ENCODE measurements at places on chromosomes 2 and 18.
A peak's percentile ranks its signal among the peaks of the same experiment; 100 is the strongest.

GRCh38 chr18:38009320-38009719 is 443.7 kb upstream of the CELF4 start:
- no peak for DNase-seq

DNA sequence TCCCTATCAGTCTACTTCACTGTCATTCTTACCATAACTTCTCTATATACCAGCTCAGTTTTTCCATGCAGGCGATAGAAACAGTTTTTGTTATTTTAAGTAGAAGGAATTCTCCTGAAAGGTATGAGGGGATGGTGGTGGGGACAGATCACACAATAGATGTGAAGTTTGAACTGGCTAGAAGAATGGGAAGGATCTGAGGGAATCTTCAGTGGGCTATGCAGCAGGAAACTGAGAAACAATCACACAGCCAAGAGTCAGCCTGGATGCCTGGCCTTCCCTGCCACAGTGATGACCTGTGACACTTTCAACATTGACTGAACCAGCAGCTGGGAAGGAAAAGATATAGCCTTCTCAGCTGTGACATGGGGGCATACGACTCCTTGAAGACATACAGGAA is 329.1 kb upstream of the GULP1 start:
- DNase-seq: no peak

GRCh38 chr2:20467789-20468548 is 21.1 kb downstream of the RHOB start:
- no peak for DNase-seq

GRCh38 chr18:78875778-78876650 is 103.6 kb upstream of the SALL3 start:
- no peak for DNase-seq

DNA sequence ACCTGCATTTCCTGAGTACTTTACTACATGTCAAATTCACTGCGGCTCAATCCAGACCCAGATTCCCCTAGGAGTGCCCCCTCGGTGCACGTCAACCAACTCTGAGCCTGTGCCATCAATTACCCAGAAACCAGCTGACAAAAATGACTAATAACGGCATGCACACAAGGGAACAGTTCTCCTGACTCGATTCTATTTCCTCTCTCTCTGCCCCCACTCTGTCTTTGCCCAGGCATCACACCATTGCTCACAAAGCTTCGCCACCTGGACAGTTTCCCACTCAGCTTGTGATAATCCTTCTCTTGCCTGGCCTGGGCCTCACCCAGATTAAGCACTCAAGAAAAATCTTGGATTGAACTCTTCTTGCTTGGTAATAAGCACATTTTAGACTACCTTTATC is 115.3 kb upstream of the NDUFV2 start:
- DNase-seq: no peak

DNA sequence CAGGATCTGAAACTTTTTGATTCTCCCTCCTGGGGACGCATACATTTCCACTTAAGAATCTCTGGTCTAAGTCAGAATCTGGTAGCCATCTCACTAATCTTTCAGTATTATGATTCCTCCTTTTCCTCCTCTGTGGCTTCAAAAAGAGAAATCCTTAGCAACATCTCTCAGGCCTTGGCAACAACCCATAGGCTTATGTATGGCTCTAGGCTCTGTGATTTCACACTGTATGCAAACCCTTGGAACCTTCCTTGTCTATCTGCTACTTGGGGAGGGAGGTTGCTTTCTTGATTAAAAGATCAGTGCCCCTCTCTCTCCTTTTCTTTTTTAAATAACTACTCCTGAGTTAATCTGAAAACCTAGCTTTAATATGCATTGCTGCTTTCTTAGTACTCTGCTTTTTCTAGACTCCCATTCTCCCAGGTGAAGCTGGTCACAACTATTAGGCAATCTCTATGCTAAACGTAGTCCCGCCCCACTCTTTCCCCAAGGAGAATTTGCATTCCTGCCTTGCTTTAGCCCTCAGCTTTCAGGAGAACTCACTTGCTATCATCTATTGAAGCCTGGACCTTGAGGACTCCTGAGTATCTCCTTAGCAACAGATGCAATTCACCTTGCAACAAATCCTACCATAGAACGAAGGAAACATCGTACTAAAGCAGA is 72.2 kb upstream of the L3MBTL4 start:
- no peak for DNase-seq

DNA sequence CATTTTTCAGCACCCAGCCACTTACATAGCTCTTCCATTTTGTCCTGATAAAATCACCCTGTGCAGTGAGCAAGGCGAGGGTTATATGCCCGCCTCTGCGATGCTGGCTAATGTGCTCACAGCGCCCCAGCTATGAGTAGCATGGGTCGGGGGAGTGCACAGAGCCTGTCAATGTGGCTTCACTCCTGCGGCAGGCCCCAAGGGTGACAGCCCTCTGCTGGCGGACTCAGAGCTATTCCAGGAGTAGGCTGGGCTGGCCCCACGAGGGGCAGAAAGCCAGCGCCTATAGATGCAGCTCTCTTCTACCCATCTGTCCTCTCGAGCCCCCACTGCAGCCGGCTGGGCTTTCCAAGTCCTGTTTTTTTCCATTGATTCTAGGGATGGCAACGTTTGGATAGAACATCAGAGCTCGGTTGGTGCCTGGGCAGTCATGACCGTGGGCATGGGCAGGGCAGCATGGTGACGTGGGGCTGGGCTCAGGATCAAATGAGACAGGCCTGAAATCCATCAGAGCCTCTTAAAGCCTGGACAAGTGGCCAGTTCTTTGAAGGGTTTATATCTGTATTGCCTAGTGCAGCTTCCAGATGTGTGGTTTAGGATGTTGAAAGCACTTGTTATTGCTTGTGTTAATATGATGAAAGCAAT is 134.7 kb downstream of the MCFD2 start:
- DNase-seq: no peak

DNA sequence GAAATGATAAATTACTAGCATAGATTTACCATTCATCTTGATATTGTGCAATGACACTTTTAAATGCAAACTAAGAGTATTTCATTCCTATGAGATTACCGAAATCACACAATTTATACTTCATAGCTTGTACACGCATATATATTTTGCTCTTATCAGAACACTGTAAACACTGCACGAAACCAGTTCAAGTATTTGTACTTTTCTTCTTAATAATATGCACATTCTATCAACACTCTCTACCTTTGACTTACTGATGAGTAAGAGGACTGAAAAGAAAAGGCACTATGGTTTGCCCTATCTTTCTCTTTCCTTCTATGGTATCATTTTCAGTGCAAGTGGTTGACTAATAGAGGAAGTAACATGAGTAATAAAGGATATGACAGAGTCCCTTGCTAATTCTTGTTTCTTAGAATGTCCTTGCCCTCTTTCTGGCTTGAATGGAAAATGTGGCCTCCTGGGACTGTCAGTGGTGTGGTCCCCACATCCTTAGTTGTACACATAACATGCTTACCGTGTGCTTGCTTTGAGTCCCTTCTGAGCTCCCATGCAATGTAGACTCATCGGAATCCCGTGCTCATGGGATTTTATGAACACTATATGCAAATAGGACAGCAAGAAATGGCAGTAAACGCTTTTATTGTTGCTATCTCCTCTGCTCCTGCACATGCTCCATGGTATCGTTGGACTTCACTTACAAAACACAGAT is 363.5 kb upstream of the TNP1 start:
- peak; percentile 53 for DNase-seq

DNA sequence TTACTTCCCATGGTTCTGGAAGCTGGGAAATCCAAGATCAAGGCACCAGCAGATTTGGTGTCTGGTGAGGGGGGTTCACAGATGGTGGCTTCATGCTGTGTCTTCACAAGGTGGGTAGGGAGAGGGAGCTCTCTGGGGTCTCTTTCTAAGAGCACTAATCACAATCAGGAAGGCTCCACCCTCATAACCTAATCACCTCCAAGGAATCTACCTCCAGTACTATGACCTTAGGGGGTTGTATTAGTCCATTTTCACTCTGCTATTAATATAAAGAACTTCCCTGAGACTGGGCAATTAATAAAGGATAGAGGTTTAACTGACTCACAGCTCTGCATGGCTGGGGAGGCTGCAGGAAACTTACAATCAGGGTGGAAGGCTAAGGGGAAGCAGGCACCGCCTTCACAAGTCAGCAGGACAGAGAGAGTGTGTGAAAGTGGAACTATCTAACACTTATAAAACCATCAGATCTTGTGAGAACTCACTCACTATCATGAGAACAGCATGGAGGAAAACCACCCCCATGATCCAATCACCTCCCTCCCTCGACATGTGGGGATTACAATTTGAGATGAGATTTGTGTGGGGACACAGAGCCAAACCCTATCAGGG is 17.6 kb downstream of the TBC1D8 start:
- no peak for DNase-seq

- no peak for DNase-seq
Observed at GRCh38 chr2:221958224-221958623, 340.6 kb downstream of the PAX3 start.

GRCh38 chr2:150491943-150492342 is 4.5 kb upstream of the RND3 start:
- no peak for DNase-seq

DNA sequence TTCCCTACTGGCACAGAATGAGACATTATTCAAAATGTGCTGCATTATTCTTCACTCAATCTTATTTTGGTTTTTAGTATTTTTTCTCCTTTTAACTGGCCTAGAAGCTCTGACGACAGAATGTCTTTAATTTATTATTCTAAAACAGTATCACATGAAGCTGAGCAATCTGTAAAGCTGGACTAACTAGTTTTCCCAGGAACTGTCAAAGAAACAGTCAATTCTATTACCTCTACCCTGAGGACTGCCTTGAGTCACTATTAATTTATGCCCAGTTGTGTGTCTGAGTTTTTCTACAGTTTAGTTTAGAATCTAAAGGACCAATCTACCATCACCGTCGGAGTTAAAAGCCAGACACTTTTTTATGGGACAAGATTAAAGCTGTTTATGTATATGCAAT is 31.6 kb downstream of the MBD2 start:
- DNase-seq: no peak

DNA sequence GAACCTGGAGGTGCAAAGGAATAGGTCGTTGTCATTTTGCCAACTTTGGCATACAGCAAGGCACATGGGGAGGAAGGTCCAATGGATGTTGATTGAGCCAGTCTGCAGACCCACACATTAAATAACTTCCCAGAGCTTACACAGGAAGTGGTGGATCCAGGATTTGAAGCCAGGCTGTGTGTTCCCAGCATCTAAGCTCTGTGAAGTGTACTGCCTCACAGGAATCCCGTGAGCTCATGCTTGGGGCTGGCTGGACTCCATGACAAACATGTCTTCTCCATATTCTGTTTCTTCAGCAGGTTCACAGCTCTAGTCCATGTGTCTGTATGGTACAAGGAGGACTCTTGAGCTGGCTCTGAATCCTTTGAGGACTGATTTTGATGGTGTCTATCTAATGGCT is 63.9 kb downstream of the KLHL29 start:
- no peak for DNase-seq

DNA sequence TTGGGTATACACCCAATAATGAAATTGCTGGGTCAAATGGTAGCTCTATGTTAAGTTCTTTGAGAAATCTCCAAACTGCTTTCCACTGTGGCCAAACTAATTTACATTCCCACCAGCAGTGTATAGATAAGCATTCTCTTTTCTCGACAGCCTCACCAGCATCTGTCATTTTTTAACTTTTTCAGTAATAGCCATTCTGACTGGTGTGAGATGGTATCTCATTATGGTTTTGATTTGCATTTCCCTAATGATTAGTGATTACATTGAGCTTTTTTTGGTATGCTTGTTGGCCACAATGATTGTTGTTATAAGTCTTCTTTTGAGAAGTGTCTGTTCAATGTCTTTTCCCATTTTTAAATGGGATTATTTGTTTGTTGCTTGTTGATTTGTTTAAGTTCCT is 50.4 kb upstream of the EPAS1 start:
- DNase-seq: no peak

DNA sequence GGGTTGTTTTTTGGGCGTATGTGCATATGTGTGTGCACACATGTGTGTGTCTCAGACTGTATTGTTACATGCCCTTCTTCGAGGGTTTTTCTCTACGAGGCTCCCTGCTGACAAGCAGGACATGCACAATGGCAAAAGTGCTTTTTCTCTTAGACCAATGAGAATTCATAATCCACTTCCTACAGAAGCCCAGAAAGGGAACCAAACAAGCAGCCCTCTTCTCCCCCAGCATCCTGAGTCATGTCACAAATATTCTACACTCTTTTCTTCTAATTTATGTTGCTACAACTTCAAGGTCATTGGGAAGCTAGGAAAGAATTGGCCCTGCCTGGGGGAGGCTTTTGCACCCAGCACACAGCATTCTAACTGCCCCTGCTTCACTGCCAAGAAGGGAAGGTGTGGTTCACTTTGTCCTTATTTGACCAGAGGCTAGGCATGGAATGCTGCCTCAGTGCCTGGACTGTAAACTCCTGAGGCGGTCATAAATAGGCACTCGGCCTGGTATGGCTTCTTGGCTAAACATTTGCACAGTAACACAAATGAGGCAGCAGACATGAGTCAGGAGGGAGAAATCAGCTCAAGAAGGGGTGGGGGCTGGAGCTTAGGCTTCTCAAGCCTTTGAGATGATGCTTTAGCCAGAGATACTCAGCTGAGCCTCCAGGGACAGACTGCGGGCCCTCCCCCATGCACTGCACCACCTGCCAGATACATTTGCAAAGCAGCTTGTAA is 92.7 kb upstream of the KLF7 start:
- DNase-seq: no peak

DNA sequence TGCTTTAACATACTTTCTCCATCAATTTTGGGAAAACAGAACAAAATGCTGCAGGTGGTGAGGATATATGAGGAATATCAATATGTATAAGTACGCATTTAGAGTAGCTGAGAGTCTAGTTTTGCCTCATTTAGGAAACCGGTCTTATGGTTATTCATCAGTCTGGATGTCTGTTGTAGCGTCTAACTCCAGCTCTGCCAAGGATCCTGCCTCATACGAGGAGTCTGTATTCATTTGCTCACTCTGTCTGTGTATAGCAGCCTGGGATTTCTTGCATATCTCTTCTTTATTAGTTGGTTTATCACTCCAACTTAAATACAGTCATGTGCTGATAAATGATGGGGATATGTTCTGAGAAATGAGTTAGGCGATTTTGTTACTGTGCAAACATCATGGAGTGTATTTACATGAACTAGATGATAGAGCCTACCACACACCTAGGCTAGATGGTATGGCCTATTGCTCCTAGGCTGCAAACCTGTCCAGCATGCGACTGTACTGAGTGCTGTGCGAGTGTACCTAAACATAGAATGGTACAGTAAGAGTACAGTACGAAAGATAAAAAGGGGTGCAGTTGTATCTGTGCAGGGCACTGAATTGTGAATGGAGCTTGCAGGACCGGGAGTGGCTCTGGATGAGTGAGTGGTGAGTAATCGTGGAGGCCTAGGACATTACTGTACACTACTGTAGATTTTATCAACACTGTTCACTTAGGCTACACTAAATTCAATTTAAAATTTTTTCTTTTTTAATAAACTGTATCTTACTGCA is 148.1 kb downstream of the ZNF407 start:
- no peak for DNase-seq

DNA sequence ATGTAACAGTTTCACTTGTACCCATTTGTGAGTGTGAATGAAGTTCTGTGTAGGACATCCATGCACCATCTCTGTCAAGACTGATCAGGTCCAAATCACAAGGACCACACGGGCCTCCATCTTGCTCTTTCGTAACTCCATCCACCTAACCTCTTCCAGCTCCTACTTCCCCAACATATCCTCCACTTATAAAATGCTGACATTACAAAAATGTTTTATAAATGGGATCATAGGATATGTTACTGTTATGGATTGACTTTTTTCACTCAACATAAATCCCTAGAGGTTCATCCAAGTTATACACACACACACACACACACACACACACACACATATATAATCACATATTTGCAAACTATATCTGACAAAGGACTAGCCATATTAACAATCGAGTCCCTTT is 476.8 kb downstream of the ZNF516 start:
- DNase-seq: no peak
